Fibroblast of skin of scalp (primary cell): ENCODE measurements at places on chromosomes 16 and 17.

DNA sequence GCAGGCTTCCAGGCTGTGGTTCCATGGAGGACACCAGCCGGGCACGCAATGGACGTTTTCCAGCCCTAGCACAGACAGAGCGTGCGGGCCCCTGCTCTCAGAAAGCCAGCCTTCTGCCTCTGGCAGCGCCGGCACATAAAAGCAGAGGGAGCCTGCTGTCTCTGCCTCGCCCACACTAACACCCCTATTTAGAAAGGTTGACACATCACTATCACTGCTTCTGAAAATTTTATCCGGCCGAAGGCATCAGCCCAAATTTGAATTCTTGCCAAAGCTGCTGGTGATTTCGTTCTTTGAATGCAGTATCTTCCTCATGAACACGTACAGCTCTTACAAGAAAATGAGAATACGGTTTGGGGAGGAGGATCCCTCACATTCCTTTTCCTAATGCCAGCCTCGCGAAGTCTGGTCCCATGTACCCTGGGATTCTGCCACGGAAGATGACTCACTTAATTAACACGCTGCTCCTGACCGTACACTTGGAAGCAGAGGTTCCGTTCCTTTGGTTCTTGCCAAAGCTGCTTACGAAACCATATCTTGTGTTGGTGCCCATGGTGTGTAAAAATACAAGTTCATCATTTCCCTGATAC is 1.3 kb upstream of the RAB11FIP3 start:
- peak; percentile 95 for DNase-seq

GRCh38 chr16:30367349-30368009 is 2.8 kb downstream of the TBC1D10B start:
- no peak for DNase-seq

GRCh38 chr17:28363776-28364650 is 986 bp downstream of the SEBOX start:
- no peak for DNase-seq

- no peak for DNase-seq
Measured at GRCh38 chr17:32222621-32223020, 43.0 kb upstream of the RHBDL3 start.

- no peak for DNase-seq
Measured at GRCh38 chr17:10219193-10219592, 20.8 kb upstream of the GAS7 start.

DNA sequence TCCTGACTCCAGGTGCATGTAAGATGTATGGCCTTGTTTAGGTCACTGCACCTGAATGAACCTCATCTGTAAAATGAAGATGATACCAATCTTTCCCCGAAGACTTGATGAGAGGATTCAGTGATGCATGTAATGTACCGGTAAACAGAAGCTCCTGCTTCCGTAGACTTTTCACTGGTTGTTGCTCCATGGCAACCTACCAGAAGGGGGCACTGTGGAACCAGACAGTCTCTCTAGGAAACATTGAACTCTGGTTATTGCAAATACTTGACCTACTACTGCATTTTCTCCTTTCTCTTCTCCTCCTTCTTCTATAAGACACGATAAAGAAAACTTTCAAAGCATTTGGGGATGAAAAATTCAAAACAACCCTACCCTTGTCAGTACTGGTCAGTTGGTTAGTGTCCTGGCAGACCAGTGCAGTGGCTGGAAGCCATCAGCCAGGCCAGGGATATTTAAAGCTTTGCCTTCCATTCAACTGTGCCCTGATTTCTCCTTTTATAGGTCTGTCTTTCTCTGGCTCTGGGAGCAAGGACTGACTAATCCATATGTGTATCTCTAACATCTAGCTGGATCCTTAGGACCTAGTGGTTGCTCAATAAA is 667.4 kb upstream of the SALL1 start:
- peak; percentile 44 for DNase-seq

- DNase-seq = no peak
Measured at GRCh38 chr16:75066861-75067447, 49.6 kb downstream of the LDHD start.

DNA sequence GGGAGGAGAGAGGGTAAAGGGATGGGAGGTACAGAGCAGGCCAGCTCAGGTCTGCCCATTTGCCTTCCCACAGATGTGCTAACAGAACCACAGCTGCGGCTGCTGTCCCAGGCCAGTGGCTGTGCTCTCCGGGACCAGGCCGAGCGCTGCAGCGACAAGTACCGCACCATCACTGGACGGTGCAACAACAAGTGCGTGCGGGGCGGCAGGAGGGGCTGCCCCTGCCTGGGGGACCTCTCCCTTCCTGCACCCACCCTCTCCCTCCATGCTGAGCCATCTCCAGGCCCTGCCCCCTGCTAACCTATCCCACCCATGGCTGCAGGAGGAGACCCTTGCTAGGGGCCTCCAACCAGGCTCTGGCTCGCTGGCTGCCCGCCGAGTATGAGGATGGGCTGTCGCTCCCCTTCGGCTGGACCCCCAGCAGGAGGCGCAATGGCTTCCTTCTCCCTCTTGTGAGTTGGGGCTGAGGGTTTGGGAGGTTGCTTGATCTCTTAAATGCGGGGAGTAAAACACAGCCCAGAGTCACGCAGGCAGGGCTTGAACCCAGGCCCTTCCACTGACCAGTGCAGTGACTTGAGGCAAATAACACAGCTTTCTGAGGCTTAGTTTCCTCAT is 1.2 kb downstream of the EPX start:
- DNase-seq = no peak

- DNase-seq = peak; percentile 27
Measured at GRCh38 chr17:10091046-10091445, 107.4 kb downstream of the GAS7 start.

GRCh38 chr16:10940501-10941079 is 1.7 kb downstream of the DEXI start:
- no peak for DNase-seq

DNA sequence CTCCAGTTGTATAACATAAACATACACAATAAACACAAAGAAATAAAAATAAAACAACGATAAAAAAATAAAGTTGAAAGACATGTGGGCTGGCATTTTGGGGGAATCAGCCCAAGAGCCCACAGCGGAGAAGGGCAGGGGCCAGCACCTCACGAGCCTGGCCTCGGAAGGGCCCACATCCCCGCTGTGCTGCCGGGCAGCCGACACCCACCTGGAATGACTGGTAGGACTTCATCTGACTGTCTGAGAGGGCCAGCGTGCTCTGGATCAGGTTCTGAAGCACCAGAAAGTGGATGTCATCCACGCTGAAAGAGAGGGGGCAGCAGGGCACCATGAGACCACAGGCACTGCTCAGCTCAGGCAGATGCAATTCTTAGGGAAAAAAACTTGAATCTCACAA is 73.5 kb downstream of the GTF3C1 start:
- no peak for DNase-seq

GRCh38 chr17:75684924-75685323 is 17.8 kb downstream of the SAP30BP start:
- DNase-seq = peak; percentile 83

- DNase-seq = peak; percentile 23
Measured at GRCh38 chr16:28534542-28535373, 4.0 kb downstream of the NUPR1 start.

GRCh38 chr17:74260525-74260850 is 13.5 kb upstream of the DNAI2 start:
- DNase-seq = no peak

DNA sequence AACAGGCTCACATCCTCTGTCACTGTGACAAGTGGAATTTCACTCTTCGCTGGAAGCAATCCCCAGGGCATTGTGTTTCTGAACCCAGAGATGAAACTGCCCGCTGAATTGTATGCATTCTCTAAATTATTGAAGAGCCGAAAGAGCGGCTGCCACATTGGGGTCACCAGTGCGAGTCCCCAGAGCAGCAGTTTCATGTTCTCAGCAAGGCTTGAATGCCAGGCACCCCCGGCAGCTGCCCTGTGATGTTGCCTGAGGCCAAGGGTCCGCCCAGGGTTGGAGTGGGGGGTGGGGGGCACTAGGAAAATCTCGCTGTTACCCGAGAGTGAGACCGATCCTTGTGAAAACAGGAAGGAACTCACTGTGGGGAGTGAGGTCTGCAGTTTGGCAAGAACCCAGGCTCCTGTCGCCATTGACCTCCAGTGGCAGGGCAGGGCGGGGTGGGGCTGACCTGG is 20.7 kb upstream of the BCAR1 start:
- DNase-seq = peak; percentile 63

DNA sequence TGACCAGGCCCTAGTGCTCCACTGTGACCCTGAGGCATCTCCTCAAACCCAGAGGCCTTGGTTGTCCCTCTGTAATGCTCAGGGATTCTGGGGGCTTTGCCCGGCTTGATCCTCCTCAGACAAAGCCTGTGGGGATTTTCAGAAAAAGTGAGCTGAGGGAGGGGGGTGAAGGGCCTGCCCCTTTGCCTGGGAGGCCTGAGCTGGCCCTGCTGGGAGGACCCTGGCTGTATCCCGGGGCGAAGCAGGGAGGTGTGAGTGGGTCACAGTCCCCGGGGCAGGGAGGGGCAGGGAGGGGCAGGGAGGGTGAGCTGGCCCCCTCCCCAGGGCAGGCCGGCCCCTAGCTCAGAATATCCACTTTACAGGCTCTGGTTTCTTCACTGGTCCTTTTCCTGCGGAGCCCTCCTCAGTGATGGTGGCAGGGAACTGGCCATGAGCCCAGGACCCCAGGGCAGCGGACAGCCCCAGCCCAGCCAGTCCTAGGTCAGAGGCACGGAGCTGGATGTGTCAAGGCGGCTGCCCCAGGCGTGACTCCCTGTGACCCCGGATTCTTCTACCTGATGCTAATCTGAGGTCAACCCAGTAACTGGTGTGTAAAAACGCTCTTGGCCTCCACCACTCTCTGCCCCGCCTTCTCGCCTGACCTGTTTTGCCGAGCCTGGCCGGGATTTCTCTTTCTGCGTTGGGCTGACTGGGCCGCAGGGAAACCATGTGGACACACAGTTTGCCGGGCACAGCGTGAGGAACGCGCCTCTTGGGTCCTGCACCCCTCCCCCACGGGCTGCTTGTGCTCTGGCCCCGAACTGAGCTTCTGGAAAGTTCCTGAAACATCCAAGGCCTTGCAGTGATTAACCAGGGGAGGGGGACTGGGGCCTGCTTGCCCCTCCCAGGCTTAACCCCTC is 5.8 kb upstream of the FASN start:
- DNase-seq = no peak

- DNase-seq = peak; percentile 83
Measured at GRCh38 chr17:59427425-59427921, 96.0 kb downstream of the YPEL2 start.

DNA sequence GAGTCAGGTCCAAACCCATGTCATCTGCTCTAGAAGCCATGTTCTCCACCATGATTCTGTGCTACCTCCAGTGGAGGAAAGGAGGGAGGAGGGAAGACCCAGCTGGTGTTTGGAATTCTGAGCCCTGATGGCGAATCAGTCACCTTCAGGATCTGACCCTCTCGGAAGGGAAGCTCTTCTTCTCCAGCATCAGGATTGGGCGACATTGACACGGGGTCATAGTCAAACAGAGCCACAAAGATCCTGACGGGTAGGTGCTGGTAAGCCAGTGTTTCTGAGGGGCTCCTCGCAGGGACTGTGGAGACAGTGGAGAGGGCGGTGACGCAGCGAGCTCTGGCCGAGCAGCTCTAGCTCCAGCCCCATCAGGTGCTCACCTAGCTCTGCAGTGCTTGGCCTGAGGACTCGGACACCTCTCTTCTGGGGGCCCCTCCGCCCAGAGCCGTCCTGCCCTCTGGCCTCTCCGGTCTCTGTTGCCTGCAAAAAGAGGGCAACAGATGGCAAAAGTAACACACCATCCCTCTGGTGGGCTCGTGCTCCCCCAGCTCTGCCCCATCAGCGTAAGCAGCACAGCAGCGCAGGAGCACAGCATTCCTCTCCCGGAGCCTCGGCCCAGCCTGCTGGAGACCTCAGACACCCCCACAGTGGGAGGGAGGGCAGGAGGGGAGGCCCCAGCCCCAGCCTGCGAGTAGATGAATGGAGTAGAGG is 21.0 kb downstream of the TSPOAP1 start:
- no peak for DNase-seq

DNA sequence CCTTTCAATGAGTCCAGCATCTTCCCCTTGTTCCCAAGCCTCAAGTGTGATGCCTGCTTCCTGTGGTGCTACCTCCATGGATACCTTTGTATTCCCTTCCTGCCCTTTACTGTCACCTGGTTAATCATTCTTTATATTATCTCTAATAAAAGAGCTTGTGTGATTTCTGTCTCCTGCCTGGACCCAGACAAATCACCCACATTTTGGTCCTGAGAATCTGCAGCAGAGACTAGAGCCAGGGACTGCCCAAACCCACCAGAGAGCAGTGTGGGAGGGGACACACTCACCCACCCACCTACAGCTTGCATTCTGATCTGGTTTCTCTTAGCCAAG is 30.2 kb downstream of the CDRT4 start:
- no peak for DNase-seq

- DNase-seq = no peak
Measured at GRCh38 chr16:86382067-86382773, 128.1 kb upstream of the FOXF1 start.

GRCh38 chr17:9406046-9406606 is 169.5 kb downstream of the STX8 start:
- DNase-seq = no peak

DNA sequence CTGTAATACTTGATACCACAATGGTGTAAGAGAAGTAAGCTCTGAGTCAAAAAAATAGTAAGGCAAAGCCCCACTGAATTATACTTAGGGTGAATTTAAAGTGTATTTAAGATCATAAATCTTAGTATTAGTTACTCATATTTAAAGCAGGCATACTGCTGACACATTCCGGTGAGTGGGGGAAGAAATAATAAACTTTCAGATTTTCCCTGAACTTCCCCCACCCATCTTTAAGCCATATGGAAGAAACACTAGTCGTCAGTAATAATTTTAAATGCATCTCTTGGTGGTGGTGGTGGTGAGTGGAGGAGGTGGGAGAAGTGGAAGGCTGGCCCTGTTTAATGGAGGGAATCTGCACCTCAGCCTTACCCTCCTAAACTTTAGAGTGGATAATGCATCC is 20.5 kb downstream of the MPHOSPH6 start:
- DNase-seq = no peak

- no peak for DNase-seq
Measured at GRCh38 chr17:72137161-72137560, 16.3 kb downstream of the SOX9 start.

DNA sequence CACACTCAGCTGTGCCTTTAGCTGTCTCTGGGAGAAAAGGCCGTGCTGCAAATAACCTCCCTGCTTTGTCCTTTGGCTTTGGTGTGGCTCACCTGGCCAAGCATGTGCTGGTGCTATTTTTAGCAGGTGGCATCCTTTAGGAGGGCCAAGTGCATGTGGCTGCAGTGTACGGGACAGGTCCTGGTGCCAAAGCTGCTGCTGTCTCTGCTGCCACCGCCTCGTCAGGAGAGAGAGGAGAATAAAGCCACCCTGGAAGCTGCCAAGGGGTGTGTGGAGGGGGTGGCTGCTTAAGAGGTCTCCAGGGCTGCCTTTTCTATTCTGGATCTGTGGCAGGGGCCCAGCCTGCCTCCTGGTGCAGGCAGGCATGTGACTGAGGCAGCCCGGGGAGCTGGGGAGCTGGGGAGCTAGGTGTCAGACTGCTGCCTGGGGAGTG is 6.2 kb downstream of the AKAP1 start:
- DNase-seq = no peak

- DNase-seq = no peak
Measured at GRCh38 chr17:7550344-7550743, 1.5 kb downstream of the TNFSF12 start.

- DNase-seq = no peak
Measured at GRCh38 chr17:68497885-68498319, 14.3 kb upstream of the PRKAR1A start.

- DNase-seq = peak; percentile 60
Measured at GRCh38 chr16:24989494-24989893, 25.7 kb downstream of the ARHGAP17 start.

GRCh38 chr16:84925092-84925772 is 86.1 kb downstream of the ZDHHC7 start:
- DNase-seq = peak; percentile 27
